Central memory CD8-positive, alpha-beta T cell (primary cell): ENCODE measurements at places on chromosomes 12 and 14.
A peak's percentile ranks its signal among the peaks of the same experiment; 100 is the strongest.

DNA sequence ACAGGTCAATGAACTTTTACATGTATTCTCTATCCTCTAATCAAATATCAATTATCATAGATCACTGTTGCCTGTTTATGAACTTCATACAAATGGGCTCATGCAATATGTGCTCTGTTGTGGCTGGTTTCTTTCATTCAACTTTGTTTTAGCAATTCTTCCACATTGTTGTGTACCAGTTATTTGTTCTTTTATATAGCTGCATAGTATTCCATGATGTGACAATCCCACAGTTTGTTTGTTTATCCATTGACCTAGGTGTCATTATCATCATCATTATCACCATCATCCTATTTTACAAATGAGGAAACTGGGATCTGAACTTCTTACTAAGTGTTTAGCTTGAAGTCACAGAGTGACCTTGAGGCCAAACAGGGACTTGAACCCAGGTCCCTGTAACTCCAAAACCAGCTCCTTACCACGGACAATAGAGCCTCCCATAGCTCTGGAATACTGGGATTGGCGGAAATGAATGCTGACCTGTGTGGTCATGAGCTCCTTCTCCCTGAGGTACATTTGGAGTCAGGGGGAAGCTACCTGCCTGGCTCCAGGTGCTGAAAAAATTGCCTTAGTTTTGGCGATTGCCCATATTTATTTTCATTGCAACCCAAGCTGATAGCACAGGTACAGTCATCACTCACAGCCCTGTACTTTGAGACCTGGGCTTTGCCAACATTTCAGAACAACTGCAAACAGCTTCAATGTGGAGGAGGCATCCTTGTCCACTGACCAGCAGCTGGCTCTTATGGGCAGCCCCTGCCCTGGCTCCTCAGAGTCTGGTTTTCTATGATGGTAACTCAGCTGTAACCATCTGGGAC is 9.2 kb downstream of the ZFP36L1 start:
- H3K4me1 ChIP-seq, result peaks cover 83% of the 10 kb centered on the region
- H3K4me3 ChIP-seq, result peak overlapping the region; percentile 75
- DNase-seq, result no peak
- peaks cover 34% of the 10 kb centered on the region for H3K36me3 ChIP-seq

GRCh38 chr14:93549595-93549994 is 118.9 kb downstream of the UNC79 start:
- peaks cover 42% of the 10 kb centered on the region for H3K27me3 ChIP-seq
- H3K4me3 ChIP-seq, result no peak overlapping the region
- DNase-seq, result no peak
- no peaks in the 10 kb centered on the region for H3K4me1 ChIP-seq

DNA sequence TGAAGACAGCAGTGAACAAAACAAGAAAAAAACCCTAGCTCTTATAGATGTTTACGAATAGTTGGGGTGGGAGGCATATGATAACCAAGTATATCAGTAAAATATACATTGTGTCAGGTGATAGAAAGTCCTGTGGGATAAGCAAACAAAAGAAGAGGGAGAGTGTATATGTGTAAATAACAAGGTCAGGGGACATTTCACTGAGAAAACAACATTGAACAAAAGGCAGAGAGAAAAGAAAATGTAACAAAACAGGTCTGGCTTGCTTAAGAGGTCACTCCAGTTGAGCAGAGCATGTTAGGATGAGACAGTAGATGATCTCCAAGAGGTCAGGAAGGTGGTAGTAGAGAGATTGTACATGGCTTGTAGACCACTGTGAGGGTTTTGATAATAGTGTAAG is 304.1 kb downstream of the ACSS3 start:
- no peaks in the 10 kb centered on the region for H3K27me3 ChIP-seq
- no peak overlapping the region for H3K4me3 ChIP-seq
- no peaks in the 10 kb centered on the region for H3K4me1 ChIP-seq
- H3K27ac ChIP-seq, result no peak overlapping the region
- no peak for DNase-seq
- H3K36me3 ChIP-seq, result no peaks in the 10 kb centered on the region

DNA sequence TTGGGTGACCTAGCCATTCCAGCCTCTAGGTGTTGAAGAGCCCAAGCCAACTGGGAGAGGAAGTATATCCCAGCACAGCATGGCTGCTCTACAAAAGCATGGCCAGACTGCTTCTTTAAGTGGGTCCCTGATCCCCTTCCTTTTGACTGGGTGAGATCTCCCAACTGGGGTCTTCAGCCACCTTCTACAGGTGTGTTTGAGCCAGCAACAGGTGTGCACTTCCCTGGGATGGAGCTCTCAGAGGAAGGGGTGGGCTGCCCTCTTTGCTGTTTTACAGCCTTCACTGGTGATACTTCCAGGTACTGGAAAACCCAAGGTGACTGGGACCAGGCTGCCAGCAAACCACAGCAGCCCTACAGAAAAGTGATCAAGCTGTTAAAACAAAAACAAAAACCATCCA is 14.2 kb upstream of the GNS start:
- H3K27me3 ChIP-seq, result peaks cover 61% of the 10 kb centered on the region
- no peak overlapping the region for H3K4me3 ChIP-seq
- H3K4me1 ChIP-seq, result no peaks in the 10 kb centered on the region
- H3K27ac ChIP-seq, result no peak overlapping the region

DNA sequence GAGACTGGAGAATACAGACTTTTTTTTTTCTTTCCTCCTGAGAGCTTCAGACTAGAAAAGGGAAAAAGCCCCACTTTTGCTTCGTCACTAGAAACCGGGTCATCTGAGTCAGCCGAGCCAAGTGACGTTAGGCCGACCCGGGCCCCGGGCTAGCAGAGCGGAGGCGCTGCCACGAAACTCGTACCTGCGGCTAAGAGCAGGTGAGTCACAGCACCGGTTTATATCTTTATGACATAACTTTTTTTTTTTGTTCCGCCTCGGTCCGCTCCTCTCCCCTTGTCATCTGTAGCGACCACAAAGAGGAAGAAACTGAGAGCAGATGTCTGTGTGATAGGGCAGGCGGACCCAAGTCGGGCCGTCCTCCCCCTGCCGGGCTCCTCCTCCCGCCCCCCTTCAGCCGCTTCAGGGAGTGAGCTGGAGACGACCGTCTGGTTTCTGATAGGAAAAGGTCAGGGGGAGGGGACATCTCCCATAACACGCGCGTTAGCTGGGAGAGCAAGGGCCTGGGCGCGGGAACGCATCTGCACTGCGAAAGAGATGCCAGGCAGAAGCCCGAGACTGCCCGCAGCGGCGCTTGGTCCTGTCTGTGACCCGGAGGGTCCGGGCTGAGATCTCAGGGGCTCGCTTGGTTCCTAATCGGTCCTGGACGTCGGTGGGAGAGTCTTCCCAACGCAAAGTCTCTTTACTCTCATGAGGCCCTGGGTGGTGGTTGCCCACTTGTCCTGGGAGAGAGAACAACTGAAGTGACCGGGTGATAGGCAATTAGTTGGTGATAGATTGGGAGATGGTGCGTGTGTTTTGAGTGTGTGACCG is 586 bp downstream of the TTC6 start:
- peaks cover 3% of the 10 kb centered on the region for H3K36me3 ChIP-seq
- peak overlapping the region; percentile 42 for H3K4me3 ChIP-seq
- H3K4me1 ChIP-seq, result no peaks in the 10 kb centered on the region
- peaks cover 89% of the 10 kb centered on the region for H3K27me3 ChIP-seq

DNA sequence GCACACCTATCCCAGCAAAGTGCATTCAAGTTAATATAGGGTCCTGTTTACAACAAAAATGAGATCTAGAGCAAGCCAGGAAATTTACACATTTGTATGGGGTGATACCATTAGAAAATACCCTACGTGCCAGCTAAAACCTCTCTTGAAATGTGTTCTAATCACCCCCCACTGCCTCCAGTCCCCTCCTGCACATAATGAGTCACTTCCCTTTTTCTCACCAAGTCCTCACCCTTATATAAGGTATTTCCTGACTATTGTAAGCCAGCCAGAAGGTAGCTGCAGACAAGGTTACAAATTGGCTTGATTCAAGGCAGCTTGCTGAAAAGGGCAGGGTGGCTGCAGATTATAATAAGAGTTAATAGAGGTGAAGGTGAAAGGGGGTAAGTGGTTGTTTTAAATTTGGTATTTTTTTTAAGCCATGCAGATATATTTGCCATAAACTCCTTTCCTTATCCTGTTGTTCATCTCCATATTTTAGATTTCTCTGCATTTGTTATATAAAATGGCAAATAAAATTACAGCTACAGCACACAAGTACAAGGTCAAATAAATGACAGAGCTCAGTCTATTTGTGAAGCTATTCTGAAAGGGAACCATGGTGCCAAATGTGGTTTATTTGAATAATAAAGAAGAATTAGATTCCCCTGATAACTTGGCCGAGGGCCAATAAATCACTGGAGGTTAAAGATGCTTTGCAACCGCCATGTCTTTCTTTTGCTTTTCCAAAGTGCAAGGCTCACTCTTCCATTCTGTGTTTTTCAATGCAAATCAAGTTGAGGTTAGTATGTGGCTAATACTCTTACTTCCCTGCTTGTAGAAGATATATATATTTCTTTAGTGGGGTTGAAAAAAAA is 385.9 kb downstream of the EGLN3 start:
- H3K27me3 ChIP-seq, result no peaks in the 10 kb centered on the region
- H3K4me1 ChIP-seq, result no peaks in the 10 kb centered on the region
- no peak overlapping the region for H3K27ac ChIP-seq
- H3K4me3 ChIP-seq, result no peak overlapping the region
- H3K36me3 ChIP-seq, result no peaks in the 10 kb centered on the region

- H3K4me1 ChIP-seq, result no peaks in the 10 kb centered on the region
- peaks cover 1% of the 10 kb centered on the region for H3K36me3 ChIP-seq
- no peak overlapping the region for H3K27ac ChIP-seq
- H3K27me3 ChIP-seq, result no peaks in the 10 kb centered on the region
- no peak for DNase-seq
- H3K4me3 ChIP-seq, result no peak overlapping the region
Measured at GRCh38 chr14:91925001-91925726, 22.3 kb downstream of the FBLN5 start.

DNA sequence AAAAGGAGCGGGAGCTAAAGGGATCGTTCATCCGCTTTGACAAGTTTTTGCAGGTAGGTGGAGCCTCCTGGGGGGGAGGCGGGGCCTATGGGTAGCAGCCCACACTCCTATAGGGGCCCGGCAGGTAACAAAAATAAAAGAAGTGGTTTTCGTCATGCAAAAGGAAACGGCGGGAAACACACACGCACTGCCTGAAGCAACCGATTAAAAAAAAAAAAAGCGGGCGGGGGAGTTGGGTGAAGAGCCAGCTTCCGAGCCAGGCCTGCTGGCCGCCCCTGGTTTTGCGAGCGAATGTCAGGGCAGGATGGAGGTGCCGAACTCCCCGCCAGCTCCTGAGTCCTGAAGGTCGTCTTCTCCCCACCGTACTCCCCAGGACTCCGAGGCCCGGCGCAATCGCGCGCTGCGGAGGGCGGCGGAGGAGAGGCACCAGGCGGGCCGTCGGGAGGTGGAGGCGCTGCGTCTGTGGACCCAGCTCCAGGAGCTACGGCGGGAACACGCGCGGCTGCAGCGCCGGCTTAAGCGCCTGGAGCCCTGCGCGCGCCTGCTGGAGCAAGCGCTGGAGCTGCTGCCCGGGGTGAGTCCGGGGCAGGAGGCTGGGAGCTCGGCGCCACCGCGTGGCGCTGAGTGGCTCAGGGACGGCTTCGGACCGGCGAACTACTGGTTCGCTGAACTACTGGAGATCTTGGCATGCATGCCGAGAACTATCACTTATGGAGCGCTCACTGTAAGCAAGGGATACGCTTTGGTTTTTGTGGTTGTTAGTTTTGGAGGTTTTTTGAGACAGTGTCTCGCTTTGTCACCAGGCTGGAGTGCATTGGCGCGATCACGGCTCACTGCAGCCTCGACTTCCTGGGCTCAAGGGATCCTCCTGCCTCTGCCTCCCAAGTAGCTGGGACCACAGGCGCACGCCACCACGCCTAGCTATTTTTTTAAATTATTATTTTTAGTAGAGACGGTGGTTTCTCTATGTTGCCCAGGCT is 3.6 kb downstream of the CFAP73 start:
- peak overlapping the region; percentile 76 for H3K4me3 ChIP-seq
- peak overlapping the region; percentile 58 for H3K27ac ChIP-seq
- peaks cover 8% of the 10 kb centered on the region for H3K36me3 ChIP-seq
- H3K4me1 ChIP-seq, result peaks cover 18% of the 10 kb centered on the region
- peak; percentile 41 for DNase-seq

DNA sequence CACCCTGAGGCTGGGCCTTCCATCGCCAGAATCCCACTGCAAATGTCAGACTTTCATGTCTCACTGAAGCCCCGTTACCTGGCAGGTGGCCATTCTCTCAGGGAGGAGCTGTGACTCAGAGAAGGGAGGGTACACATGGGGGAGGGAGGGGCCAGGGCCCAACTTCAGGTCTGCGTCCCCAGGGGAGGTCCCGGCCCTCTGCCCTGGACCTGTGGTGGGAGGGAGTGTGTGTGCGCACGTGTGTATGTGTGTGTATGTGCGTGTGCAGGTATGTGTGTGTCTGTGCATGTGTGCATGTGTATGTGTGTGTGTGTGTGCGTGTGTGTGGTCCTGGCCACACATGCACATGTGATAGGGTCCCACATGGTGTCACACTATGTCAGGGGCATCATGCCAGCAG is 50.9 kb downstream of the MVK start:
- H3K27me3 ChIP-seq, result peaks cover 68% of the 10 kb centered on the region
- H3K36me3 ChIP-seq, result peaks cover 2% of the 10 kb centered on the region
- H3K27ac ChIP-seq, result no peak overlapping the region
- H3K4me3 ChIP-seq, result no peak overlapping the region
- H3K4me1 ChIP-seq, result peaks cover 5% of the 10 kb centered on the region

- H3K4me3 ChIP-seq, result no peak overlapping the region
- DNase-seq, result no peak
- H3K27me3 ChIP-seq, result peaks cover 75% of the 10 kb centered on the region
- H3K4me1 ChIP-seq, result no peaks in the 10 kb centered on the region
- H3K27ac ChIP-seq, result no peak overlapping the region
Measured at GRCh38 chr12:75545636-75546035, 34.2 kb upstream of the KRR1 start.

DNA sequence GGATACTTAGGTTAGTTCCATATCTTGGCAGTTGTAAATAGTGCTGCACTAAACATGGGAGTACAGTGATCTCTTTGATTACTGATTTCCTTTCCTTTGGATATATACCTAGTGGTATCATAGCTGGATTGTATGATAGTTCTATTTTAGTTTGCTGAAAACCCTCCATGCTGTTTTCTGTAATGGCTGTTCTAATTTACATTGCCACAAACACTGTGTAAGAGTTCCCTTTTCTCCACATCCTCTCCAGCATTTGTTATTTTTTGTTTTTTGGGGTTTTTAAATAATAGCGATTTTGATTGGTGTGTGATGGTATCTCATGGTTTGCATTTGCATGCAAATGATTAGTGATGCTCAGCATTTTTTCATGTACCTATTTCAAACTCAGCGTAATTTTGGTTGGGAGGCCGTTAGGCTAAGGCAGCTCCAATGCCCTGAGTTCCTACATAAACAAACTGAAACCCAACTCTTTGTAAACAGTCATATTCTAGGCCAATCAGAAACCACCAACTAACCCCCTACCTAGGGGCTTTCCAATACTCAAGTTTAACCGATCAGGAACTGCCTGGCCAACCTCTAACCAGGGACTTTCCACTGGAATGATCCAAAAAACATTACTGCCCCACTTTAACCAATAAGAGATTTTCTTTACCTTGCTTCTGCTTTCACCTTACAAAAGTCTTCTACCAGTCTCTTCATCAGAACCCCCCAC is 171.6 kb downstream of the FBXL14 start:
- H3K27me3 ChIP-seq, result no peaks in the 10 kb centered on the region
- no peak overlapping the region for H3K4me3 ChIP-seq
- no peak overlapping the region for H3K27ac ChIP-seq
- peaks cover 10% of the 10 kb centered on the region for H3K4me1 ChIP-seq
